ENCODE measurements at places on chromosomes 16 and 17.

DNA sequence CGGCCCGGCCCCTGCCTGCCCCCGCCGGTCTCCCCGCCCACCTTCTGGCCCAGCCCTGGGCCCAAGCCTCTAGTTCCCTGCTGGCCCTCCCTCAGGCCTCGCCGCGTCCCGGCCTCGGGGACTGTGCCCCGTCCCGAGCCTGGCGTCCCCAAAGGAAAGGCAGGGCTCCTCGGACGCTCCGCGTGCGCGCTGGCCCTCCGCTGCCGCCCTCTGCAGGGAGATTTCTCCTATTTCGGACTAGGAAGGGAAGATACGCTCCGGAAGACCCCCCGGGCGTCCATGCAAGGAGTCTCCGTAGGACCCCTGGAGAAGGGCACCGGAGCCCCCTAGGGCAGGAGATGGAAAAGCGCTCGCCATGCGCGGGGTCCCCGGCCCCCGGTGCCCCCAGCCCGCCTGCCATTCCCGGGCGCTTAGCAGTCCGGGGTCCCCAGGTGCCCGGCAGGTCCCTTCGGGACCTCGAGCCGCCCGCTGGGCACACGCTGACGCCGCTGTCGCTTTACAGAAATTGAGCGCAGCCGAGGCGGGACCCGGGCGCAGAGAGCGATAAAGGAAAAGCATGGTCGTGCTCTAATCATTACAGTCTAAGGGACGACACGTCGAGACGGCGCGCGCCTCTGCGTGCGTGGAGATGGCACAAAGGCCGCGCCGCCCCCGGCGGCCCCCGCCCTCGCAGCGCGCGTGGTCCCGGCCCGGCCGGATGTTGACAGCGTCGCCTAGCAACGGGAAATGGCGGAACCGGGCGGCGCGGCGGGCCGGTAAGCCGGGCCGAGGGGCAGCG is at the start of gene CCDC40:
CCDC40 (plus strand) TSS at position 706 of the 778 bp plus-strand sequence; CDS start at position 727, 21 bp downstream.
- DNase-seq: peak; percentile 64

DNA sequence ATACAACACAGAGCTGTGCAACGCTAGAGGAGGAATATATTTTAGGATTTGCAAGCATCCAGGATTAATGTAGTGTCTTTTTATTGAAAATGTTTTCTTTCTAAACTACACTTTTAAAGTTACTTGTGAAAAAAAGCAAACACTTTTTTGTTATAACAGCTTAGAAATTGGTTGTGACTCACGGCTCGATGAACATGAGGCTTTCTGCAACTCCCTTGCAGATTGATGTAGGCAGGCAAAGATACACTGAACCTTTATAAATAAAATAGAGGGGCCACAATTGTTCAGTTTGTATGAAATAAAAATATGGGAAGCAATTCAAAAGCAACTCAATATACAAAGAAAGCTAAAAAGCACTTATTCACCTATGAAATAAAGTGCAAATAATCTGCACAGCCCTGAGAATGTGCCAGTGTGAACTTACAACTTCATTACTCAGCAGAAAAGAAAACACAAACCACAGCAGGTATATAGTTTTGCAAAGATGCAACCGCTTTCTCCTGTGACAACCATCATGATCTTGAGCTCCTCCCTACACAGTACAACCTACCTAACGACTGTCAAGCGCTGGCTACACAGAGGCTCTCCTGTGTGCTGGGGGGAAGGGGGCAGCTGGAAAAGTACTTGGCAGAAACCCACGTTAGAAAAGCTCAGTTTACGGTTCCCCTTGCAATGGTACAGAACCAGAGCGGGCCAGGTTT is 948 bp downstream of the LUC7L start:
- DNase-seq: no peak

DNA sequence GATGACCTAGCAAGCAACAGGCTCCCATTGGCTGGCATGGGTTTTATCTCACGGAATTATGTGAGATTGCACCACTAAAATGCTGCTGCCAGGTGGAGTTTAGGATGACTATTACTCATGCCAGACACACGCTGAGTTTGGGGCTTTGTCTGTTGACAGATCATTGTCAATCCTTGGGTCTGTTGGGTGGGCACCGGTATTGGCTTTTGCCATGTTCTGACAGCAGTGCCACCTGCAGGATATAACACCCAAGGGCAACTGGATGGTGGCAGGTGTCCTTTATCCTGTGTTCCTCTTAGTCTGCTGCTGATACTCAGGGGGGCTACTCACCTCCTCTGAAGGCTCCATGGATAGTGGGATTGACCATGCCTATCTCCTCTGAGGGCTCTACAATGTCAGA is 221.6 kb upstream of the DYNLRB2 start:
- DNase-seq: no peak

- peak; percentile 70 for DNase-seq
Observed at GRCh38 chr16:66954097-66954659, 6.9 kb upstream of the CES3 start.

DNA sequence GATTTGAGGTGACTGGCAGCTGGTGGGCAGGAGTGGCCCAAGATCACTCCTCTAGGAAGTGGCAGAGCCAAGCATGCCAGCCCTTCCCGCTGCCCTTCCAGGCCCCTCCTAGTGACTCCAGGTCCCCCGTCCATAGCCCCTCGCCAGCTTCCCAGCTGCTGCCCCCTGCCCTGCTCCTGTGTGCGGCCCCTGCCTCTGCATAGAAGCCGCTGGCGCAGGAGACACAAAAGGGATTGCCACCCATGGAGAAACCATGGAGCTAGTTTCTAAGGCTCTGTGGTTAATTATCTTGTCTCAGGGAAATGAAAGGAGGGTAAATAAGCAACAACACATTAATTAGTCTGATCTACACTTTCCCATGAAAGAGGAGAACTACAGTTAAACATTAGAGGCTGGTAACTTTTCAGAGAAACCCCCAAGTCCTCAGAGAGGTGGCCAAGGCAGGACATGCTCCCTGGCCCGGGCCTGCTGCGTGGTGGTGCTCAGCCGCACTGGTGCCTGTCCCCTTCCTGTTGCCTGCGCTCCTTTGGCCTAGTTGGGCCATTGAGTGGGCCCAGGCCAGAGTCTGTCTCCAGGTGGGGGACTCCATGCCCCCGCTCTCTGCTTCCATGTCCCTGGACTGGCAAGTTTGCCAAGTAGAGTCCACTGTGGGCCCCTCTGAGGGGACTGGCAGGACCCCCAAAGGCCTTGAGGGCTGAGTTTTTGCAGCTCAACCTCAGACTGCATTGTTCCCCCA is 65.2 kb downstream of the PRMT7 start:
- DNase-seq: no peak

GRCh38 chr17:61537264-61537771 is 53.7 kb downstream of the NACA2 start:
- DNase-seq: no peak

GRCh38 chr17:74108126-74108705 is 95.3 kb upstream of the RPL38 start:
- DNase-seq: no peak

GRCh38 chr17:52027081-52027480 is 131.4 kb downstream of the CA10 start:
- no peak for DNase-seq

- no peak for DNase-seq
Observed at GRCh38 chr16:68197250-68197649, 38.7 kb downstream of the ESRP2 start.

DNA sequence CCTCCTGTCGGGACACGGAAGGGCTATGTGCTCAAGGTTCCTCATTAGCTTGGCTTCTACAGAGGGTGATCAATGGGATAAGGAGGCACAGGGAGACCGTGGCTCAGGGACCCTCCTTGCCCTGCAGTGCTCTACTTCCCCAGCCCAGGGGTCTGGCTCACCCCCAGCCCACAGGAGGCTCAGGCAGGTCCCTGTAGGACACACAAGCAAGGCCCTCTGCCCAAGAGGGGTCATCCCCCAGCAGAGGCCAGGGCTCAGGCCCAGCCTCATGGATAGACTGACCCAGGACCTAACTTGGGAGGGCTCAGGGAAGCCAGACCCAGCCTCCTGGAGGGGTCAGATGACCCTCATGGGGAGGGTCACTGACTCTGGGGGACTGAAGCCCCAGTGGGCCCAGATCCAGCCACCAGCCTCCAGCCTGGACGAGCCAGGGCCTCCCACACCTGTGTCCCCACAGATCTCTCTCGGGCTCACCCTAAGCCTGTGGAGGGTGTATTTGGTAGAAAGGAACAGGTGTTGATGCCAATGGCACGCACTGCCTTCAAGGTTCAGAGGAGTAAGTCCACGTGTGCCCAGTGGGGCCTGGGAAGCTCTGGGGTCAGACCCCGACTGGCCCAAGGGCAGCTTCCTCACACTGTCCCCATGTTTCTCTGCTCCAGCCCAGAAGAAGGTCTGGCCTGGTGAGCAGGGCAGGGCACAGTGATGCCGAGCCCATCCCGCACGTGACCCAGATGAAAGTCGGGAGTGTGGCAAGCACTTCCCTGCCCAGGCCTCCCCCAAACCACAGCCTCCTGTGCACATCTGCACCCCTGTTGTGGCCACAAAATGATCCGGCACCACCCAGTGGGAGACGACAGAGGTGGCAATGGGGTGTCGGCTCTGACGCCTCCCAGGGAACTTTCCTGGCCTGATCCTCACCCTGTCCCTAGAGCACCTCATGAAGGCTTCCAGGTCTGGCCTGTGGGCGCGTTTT is 10.9 kb upstream of the KRTAP17-1 start:
- no peak for DNase-seq

DNA sequence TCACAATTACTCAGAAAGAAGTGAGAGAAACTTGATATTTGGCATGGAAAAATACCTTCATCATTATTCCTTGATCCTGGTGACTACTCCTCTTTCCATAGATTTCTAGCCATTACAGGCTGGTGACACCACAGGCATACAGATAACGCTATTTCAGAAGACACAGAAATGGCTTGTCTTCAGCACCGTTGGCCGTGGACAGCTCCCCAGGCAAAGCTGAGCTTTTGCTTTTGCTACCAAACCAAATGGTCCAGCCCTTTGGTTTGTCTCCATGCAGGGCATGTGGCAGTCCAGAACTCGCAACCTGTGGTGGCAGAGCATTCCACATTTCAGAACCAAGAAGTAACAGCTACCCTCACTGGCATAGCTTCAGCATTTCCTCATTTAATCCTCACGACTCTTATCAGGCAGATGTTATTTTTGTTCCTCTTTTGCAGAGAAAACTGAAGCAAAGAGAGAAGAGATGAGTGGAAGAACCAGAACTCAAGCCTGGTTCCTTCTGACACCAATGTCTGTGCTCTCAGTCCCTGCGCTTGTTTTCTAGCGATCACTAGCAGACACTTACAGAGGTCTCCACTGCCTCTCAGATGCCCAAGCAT is 55.5 kb downstream of the HS3ST4 start:
- DNase-seq: no peak

DNA sequence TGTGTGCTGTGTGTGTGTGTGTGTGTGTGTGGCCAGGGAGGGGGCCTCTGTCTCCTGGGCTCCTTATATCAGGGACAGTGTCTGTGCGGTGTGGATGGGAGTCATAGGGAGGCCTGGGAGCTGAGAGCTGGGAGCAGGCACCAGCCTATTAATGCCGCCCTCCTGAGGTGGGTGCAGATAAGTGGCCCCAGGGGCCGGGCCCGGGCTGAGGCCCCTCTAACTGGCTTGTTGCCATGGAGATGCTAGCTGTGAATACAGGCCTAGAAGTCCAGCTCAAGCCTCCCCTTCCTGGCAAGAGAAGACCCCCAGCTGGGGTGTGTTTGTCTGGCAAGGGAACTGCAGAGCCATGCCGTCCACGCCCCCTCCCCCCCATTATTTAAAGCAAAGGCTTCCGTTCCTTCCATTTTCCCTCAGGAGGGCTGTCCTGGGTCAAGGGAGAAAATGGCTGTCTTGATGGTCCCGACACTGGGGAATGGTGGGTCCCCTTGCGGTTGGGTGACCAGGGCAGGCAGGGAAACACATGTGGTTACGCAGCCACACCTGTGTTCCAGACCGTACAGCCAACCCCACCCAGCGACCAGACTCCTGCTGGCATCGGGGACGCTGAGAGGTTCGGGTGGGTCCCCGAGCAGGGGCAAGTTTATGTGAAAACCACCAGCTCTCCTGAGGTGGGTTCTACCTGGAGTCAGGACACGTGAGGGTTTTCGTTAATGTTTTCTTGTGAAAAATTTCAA is 141.1 kb downstream of the MRM1 start:
- DNase-seq: no peak

GRCh38 chr16:49016461-49016860 is 265.2 kb downstream of the CBLN1 start:
- no peak for DNase-seq

DNA sequence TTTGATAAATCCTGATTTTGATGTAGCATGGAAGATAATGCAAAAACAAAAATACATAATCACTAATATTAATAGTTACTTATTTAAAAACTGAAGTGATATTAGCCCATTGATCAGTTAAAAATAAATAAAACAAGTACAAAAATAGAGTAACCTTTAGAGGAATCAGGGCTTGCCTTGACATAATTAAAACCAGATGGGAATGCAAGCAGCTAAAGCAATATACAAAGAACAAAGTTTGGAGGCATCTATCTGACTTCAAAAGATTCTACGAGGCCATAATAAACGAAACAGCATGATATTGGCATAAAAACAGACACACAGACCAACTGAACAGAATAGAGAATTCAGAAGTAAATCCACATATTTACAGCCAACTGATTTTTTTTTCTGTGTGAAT is 15.0 kb upstream of the HEATR3 start:
- no peak for DNase-seq

Measured in posterior cingulate gyrus (tissue), 11 donors.